Calu3 (cell line): ENCODE measurements at places on chromosomes 11 and 22. TPM values are rescaled to one million over a fixed set of nuclear protein-coding genes. Genes with fewer than 3 reads are reported as not detected.

The KCNJ11 gene
- 2.4 and 2.9 TPM in 2 replicates for total RNA-seq

The SYT12 gene
- total RNA-seq = 6.2 and 6.4 TPM in 2 replicates

The CHRM1 gene
- total RNA-seq = not detected in 2 replicates

The INSC gene
- not detected in 2 replicates for total RNA-seq

The CYB5R2 gene
- 15.3 and 23.0 TPM in 2 replicates for total RNA-seq

The OR52N2 gene
- total RNA-seq = not detected in 2 replicates

The NRIP3 gene
- total RNA-seq = 0.73 and 0.83 TPM in 2 replicates

The ACRV1 gene
- total RNA-seq = not detected in 2 replicates

The MRGPRX3 gene
- total RNA-seq = not detected in 2 replicates

The TSPAN32 gene
- not detected in 2 replicates for total RNA-seq

The KCNJ1 gene
- 0.17 TPM in 1 of 2 replicates, not detected in the other for total RNA-seq

The MUC5AC gene
- 51.2 and 145 TPM in 2 replicates for total RNA-seq

The HMOX1 gene
- 0.73 and 0.85 TPM in 2 replicates for total RNA-seq

The C11orf52 gene
- 6.2 and 7.9 TPM in 2 replicates for total RNA-seq

The TMEM132A gene
- total RNA-seq = 105 and 116 TPM in 2 replicates

The CCDC81 gene
- total RNA-seq = 0.33 TPM in 1 of 2 replicates, not detected in the other

The OR2AT4 gene
- total RNA-seq = not detected in 2 replicates

The CARNS1 gene
- total RNA-seq = 0.10 TPM in 1 of 2 replicates, not detected in the other

The C11orf42 gene
- not detected in 2 replicates for total RNA-seq

The GRM5 gene
- 8.3 and 9.2 TPM in 2 replicates for total RNA-seq

The CDCA5 gene
- total RNA-seq = 53.4 and 55.4 TPM in 2 replicates

The POU2AF1 gene
- not detected in 2 replicates for total RNA-seq

The RHOD gene
- 24.1 and 24.7 TPM in 2 replicates for total RNA-seq

The LINC01488 gene
- not detected in 2 replicates for total RNA-seq

The LRRC55 gene
- total RNA-seq = not detected in 2 replicates

The TFIP11 gene
- 39.8 and 40.8 TPM in 2 replicates for total RNA-seq

The SYCE3 gene
- not detected in 2 replicates for total RNA-seq

The KIF18A gene
- total RNA-seq = 29.9 and 31.5 TPM in 2 replicates

The MRPL49 gene
- 84.1 and 97.9 TPM in 2 replicates for total RNA-seq

The P2RX6 gene
- 0.26 and 0.42 TPM in 2 replicates for total RNA-seq

The MUC6 gene
- total RNA-seq = 0.73 and 4.6 TPM in 2 replicates

The TEX12 gene
- not detected in 2 replicates for total RNA-seq
